ENCODE measurements at places on chromosomes 6 and 20.

DNA sequence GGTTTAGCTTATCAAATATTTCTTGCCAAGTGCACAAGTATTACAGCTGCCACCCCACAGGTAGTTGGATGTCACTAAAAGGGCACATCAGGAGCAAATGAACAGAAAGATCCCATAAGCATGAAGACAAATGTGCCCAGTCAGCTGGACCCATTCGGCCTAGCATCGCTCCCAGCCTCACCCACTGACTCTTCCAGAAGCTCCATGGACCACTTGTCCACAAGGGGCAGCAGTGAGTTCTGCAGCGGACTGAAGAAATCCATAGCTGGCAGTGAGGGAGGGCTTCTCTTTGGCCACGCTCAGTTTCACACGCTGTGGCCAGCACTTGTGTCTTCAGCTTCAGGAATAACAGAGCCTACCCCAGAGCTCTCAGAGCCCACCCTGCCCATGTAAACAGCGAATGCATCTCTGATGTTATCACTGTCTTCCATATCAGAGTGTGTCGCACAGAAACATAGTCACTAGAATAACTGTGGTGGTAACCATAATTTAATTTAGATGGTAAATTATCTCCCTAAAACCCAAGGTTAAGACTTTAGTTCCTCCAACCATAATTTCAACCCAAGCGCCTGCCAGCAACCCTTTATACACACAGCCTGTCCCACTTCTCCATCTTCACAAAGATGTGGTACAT, 15.8 kb downstream of the CGA start:
- peak; percentile 8 for DNase-seq

- no peak for DNase-seq
Measured at GRCh38 chr6:93218096-93218495, 201.3 kb downstream of the EPHA7 start.

GRCh38 chr6:166664135-166664534, 37.1 kb upstream of the RPS6KA2 start:
- no peak for DNase-seq

DNA sequence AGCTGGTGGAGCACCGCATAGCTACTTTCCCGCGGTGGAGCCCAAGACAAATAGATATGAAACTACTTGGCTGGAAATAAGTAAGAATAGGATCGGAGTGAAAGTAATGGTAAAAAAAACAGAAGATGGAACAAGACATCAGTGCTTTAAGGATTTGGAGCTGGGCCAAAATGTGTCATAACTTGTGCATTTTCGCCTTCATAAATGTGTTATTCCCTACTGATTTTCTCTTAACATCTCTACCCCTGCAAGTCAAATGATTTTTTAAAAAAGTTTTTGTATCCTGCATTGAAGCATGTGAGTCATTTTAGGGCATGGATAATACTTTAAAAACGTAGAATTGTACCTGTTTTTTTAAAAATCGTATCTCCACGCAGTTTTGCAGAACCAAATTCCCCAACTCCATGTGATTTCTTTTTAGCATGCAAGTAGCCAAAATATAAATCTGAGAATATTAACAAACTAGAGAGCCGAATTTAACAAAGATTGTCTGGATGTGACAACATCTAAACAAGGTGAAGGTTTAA, 882 bp upstream of the FAM184A start:
- no peak for DNase-seq

GRCh38 chr6:46690141-46690755, 2.6 kb downstream of the TDRD6 start:
- DNase-seq: no peak

DNA sequence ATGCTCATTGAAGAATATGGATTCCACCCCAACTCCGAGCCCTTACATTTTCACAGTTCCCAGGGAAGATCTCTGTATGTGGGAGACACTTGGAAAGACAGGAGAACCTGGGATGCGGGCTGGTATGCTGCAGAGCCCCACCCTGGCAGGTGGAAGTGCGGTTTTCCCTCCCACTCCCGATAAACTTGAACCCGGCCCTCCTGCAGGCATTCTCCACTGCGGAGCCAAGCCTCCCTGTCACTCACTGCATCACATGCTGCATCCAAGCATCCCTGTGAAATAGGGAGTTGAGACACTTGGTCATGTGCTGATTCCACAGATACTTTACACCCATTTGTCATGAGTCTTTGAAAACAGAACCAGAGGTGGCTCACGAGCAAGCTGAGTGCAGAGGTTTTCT, 35.4 kb downstream of the TMEM242 start:
- no peak for DNase-seq

GRCh38 chr6:12806796-12807195, 90.2 kb downstream of the PHACTR1 start:
- no peak for DNase-seq

DNA sequence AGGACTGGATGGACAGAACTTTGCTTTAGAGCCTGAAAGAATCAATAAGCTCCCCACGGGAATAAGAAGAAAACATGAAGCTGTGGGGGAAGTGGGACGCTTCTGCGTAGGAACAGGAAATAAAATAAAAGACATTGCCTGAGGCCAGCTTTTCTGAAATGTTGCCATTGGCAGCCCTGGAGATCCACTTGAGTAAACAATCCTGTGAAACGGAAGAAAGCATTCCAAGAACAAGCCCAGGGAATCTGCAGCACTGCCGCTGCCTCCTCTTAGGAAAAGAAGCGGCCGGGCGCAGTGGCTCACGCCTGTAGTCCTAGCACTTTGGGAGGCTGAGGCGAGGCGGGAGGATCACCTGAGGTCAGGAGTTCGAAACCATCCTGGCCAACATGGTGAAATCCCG, 182.3 kb upstream of the RALGAPA2 start:
- DNase-seq: no peak

DNA sequence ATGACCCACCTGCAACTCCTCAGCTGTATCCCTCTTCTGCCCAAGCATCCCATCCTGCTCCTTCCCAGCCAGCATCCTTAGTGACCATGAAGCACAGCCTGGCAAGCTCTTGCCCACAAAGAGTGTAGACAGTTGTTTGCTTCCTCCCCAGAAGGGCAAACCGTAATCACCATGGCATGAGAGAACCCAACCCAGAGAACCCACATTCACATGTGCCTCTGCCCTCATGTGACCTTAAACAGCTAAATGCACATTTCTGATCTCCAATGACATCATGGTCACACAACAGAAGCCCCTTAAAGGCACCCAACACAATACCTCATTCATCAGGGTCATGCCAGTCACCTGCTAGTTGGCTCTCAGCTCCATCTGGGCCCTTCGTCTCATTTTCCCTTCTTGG, 162.8 kb upstream of the CDYL start:
- no peak for DNase-seq

- DNase-seq: no peak
Measured at GRCh38 chr6:34834789-34835518, 43.1 kb downstream of the BLTP3A start.

GRCh38 chr6:6588924-6589709, 597 bp downstream of the LY86 start:
- DNase-seq: no peak

GRCh38 chr6:111105578-111105977, 18.3 kb downstream of the SLC16A10 start:
- DNase-seq: peak; percentile 3

DNA sequence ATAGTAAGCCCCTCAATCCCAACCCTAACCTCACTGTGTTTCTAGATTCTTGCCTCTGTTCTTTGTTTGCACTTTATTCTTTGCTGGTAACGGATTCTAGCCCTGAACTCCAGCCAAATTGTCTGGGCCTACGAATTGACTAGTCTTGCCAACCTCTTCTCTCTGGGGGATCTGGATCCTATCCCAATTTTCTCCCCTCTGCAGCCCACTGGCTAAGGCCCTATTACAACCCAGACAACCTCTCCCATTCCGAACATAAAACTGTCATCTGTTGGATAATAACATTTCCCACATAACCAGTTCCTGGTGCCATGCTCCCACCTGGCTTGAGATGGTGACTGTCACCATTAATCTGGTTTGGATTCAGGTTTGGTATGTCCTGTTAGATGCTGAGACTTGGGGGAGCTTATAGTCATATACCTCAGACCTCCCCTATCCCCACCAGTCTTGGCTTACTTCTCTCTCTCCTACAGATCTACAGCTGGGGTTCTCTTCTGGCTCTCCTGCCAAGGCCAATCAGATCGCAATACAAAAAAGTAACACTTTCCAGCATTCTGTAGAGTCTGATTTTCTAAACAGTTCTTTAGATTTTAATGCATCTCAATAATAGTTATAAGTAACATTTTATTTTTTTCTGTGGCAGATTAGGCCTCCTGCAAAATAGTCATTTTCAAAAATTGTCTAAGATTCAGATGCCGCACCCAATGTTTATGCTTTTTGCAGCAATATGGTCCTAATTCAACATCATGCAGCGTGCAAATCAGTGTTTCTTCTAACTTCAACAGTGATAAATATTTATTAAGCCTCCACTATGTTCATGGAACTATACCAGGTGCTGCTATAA, 29.8 kb upstream of the AHI1 start:
- no peak for DNase-seq

GRCh38 chr20:46004889-46005473, 3.7 kb upstream of the MMP9 start:
- no peak for DNase-seq

DNA sequence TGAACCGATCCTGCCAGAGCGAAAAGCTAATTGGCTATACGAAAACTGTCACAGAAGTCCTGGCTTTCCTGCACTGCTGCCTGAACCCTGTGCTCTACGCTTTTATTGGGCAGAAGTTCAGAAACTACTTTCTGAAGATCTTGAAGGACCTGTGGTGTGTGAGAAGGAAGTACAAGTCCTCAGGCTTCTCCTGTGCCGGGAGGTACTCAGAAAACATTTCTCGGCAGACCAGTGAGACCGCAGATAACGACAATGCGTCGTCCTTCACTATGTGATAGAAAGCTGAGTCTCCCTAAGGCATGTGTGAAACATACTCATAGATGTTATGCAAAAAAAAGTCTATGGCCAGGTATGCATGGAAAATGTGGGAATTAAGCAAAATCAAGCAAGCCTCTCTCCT, 14.2 kb downstream of the CCR6 start:
- no peak for DNase-seq

DNA sequence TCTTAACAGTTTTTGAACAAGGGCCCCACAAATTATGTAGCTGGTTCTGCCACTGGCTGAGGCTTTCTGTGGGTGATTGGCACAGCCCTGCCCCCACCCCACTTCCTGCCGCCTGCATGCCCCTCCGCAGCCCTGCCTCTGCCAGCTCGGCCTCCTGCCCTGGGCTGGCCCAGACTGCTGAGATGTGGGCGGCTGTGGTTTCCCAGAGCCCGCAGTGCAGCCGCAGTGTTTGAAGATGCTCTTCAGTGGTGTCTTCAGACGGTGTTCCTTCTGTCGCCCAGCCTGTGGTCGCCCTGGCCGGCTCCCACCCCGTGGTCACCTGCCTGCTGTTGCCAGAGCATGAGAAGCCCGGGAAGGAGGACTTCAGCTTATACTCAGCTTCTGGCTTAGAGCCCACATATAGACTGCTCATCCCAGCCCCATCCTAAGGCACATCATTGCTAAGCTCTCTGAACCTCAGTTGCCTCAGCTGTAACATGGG, 154.3 kb downstream of the VEGFA start:
- peak; percentile 3 for DNase-seq

DNA sequence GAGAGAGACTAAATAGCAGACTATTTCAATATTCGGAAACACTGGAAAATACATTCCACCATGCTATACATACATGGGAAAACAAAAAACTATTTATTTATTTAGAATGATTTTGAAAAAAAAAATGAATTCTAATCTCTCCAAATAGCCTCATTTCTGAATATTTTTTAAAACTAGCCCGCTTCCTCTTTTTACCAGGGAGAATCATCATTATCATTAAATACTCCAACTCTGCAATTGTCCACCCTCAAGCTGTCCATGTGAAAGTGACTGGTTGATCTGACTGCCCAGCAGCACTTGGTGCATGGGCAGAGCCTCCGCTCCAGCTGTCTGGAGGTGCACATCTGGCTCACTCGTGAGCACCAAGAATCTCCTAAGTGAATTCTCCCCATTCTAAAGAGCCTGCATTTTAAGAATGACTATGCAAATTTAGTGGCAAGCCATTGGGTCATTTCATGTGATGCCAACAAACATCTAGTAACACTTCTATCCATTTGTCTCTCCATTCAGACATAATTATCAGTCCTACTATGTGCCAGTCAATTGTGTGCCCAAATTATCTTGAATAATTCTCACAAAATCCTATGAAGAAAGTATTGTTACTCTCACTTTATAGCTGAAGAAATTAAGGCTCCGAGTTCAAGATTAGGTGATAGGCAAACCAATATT, 64.8 kb downstream of the INSM1 start:
- no peak for DNase-seq

DNA sequence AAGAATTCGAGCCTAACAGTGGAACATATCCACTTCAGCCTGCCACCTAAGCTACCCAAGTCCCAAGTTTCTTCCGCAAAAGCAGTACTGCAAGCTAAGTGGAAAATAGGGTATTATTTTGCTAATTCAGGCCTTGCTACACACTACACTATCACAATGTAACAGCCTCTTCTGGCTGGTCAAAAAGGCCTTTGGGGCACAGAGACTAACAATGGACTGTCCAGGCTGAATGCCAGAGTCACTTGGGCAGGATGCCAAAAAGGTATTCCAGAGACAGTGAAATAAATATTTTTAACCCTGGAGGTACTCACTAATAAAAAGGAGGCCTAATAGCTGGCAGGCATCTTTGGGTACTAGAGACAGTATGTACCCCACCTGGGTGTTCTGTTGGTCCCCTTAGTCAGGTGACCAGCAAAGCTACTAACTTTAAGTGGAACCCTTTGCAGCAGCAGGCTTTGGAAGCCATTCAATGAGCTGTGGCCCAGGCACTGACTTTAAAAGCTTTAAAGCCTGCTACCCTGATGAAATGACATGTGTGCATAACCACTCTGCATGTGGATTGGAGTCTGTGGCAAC, 692.1 kb downstream of the HTR1B start:
- no peak for DNase-seq
